ENCODE measurements at places on chromosomes 12 and 14.

DNA sequence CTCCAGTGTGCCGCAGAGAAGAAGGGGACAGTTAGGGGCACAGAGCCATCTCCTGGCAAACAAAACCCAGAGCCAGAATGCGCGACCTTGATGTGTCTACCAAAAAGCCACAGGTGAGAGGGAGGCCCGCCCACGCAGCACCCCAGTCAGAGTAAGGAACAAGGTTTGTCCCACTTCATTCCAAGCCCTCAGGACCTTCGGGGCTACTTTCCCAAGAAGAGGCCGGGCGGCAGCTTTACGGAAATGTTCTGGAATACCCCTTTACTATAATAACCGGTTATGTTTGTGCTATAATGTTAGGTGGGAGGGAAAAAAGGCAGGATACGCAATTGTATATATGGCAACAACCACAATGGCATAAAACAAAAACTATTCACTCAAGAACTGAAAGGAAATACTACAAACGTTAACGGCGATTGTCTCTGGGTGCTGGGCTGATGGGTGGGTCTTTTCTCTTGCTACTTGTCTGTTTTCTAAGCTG lies 12.3 kb downstream of the CCDC88C start:
- peak; percentile 62 for DNase-seq

- no peak for DNase-seq
These were observed 62.0 kb upstream of the PNMA1 start for GRCh38 chr14:73776194-73776537.

- DNase-seq, result no peak
These were observed 122.2 kb upstream of the NAP1L1 start for GRCh38 chr12:76206677-76207072.

DNA sequence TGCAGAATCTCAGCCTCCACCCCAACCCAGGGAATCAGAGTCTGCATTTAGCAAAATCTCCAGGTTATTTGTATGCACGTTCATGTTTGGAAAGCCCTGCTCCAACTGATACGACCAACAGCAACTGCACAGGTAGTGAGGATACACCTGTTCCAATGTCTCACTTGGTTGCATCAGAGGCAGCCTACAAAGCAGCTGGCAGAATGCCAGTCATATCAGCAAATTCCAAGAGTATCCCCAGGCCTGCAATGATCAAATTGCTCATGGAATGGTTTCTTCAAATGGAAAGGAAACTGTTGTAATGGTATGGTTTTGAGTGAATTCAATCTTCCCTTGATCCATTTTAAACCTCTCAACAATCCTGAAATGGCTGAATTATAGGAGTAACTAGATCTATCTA lies 75.4 kb downstream of the GRIP1 start:
- DNase-seq, result no peak

- no peak for DNase-seq
These were observed 468.7 kb upstream of the SOX5 start for GRCh38 chr12:24418157-24418556.

DNA sequence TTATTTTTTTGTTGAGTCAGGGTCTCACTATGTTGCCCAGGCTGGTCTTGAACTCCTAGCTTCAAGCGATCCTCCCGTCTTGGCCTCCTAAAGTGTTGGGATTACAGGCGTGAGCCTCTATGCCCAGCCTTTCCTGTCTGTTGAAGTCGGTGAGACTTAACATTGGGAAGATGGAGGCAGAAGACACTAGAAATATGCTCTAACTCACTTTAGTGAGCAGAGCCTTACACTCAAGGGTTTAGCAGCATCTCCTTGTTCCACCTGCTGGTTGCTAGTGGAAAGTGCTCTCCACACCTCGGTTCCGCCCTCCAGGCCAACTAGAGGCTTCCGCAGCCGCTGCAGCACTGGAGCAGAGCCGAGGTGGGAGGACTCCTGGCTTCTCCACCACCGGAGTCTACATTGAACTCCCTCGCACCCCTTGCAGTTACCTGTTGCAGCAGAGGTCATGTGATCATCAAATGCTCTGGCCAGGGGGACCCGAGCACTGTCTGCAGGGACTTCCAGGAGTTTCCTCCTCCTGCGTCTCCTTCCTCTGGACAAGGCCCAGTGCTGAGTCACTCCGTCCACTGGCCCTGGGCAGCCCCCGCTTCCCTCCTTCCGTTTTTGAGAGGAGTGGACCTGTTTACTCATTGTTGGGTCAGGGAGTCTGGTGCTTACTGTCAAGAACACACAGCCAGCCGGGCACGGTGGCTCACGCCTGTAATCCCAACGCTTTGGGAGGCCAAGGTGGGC lies 9.4 kb upstream of the HVCN1 start:
- DNase-seq, result peak; percentile 50

- DNase-seq, result no peak
These were observed 99.1 kb upstream of the NAP1L1 start for GRCh38 chr12:76183459-76184186.

DNA sequence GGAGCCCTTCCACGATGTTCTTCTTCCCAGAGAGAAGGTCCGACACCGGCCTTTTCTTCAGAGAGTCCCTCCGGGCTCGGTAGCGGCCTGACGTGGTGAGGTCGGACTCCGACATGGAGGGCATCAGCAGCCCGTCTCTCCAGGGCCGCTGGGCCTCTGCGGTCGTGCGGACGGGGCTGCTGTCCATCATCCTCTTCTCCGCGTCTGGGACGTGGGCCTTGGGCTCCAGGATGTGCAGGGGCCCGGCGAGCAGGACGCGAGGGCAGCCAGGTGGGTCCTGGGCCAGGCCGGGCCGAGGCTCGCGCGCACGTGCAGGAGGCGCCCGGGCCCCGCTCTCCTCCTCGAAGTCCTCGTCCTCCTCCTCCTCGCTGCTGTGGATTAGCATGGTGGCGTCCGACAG lies 75.9 kb downstream of the PTPN21 start:
- DNase-seq, result no peak

GRCh38 chr12:14824012-14824634 lies 10.1 kb upstream of the SMCO3 start:
- DNase-seq, result no peak

- no peak for DNase-seq
These were observed 158.9 kb downstream of the FBXL14 start for GRCh38 chr12:1435456-1435855.

DNA sequence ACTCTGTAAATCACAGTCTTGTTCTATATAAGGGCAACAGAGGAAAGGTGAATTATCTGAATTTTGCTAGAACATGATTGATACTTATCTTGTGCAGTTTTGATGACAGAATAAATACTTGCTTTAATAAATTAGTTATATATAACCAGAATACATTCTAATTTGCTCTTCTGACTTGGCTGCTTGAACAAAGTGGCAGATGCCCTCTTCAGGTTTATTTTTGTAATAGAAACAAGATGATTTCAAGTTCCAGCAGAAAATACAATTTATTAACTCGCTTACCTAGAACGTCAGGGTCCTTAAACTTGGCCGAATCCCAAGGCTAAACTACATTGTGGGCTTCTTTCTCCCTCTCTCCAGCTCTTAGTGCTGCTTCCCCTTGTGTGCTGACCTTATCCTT lies 57.6 kb upstream of the SSTR1 start:
- no peak for DNase-seq

DNA sequence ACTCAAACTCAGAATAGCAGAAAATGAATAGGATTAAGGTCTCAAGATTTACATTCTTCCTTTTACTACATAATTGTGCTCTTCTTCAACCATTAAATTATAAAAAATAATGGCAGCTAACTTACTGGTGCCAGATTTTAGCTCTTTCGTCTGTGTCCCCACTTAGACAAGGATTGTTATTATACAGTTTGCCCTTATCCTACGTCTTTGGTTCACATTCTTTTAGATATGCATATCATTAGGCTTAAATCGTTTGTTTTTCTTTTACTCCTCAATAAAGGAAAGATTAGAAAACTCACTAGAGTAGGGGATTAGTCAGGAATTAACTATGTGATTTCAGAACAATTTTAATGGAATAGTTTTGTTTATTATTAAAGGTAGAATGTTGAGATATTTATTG lies 129.6 kb upstream of the GARIN2 start:
- DNase-seq, result no peak

DNA sequence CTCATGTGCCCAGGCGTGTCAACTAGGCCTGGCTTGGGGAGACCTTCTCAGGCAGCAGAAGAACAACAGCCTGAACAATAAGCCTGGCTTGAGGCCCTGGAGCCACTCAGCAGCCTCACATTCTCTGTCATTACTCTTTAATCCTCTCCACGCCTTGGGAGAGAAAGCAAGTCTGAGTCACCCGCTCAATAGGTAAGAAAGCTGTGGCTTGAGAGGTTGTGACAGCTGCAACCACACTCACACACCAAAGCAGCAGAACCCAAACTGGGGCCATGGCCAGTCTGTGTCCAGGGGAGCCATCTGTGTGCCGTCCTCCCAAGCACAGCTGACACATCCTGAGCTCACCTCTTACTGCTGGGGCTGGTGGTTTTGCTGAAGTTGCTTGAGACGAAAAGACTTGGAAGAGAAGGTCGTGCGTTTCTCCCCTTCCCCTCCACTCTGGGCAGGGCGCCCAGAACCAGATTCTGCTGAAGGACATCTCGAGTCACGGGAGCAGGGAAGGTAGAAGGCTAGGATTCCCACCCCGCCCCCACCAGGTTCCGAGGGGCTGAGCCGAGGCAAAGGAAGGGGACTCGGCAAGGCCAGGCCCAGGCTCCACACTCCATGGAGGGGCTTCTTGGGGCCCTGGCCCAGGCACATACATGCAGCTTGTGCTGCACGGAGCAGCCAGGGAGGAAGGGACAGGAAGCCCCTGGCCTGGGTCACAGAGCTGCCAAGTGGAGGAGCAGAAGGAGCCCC lies 5.5 kb downstream of the TMEM63C start:
- DNase-seq, result no peak

Data from activated CD8-positive, alpha-beta memory T cell treated with anti-CD3 and anti-CD28 coated beads for 1 hour (primary cell).